ENCODE measurements at places on chromosomes 3 and 15.
A peak's percentile ranks its signal among the peaks of the same experiment; 100 is the strongest.

GRCh38 chr3:183634707-183635106, 716 bp upstream of the KLHL24 start:
- DNase-seq = no peak

- DNase-seq = no peak
Observed at GRCh38 chr3:36813305-36813704, 49.0 kb upstream of the DCLK3 start.

DNA sequence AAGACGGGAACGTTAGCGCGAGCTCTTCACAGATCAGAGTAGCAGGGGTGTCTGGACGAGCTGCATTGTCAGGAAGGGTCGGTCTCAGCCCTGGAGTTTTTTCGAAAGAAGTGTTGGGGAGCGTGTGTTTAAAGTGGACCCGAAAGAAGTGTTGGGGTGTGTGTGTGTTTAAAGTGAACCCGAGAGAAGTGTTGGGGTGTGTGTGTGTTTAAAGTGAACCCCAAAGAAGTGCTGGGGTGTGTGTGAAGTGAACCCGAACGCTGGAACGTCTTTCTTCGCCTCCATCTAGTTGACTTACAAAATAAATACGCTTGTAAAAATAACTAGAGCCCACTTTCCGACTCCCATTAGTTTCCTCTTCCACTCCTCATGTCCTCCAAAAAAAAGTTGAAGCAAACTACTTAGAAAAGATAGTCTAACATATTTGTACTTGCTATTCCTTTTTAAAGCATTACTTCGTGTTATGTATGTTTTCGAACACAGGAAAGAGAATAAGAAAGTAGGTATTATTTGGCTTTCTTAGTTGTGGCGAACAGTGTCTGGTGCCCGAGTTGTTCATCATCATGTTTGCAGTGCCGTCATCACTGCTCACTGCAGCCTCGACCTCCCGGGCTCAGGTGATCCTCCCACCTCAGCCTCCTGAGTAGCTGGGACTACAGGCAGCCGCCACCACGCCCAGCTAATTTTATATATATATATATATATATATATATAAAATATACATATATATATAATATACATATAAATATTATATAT, 1.0 kb downstream of the LRCH3 start:
- DNase-seq = peak; percentile 24

DNA sequence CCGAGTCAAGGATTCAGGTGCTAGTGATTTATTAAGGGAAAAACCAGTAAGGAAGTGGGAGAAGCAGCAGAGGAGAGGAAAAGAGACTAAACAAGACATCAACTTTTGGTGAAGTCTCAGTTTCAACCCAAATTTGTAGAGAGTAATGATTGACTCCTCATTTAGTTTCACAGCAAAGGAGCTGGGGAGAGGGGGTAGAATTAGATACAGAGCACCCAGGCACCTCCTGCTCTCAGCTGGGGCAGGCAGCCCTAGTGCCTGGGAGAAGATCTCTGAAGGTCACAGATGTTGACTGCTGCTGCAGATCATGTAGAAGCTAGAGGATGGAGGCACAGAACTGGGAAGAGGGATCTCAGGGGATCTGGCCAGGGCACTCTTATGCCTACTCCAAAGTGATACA, 29.1 kb downstream of the RPL39L start:
- DNase-seq = no peak

- no peak for DNase-seq
Observed at GRCh38 chr3:177935047-177935446, 601.2 kb upstream of the KCNMB2 start.

DNA sequence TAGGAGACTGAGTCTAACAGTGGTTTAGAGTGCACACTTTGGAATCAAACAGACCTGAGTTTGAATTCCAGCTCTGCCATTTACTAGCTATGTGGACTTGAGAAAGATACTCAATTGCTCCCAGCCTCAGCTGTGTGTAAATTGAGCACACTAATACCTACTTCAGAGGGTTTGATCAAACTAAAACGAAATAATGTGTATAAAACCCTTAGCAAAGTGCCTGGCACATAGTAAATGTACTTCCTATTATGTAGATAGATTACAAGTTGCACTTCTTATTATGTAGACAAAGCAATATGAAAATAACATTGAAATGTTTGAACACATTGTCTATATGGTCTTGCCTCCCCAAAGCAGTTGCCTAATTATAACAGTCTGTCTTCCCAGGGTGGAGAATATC, 180.6 kb downstream of the ANXA2 start:
- DNase-seq = no peak

GRCh38 chr3:20340324-20340928, 154.4 kb upstream of the SGO1 start:
- DNase-seq = peak; percentile 30

DNA sequence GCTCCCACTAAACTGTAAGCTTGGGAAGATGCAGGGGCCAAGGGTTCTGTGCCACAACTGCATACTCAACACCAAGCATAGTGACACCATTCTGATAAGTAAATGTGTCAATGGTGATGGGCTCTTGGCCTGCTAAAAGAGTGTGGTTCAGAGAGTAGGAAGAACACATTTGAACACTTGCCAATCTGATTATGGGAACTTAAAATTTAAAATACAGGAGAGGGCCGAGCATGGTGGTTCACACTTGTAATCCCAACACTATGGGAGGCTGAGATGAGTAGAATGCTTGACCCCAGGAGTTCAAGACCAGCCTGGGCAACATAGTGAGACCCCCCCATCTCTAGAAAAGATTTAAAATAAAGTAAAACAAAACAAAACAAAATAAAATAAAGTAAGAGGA, 34.1 kb downstream of the PTPN9 start:
- no peak for DNase-seq

GRCh38 chr3:5426094-5426883, 238.8 kb downstream of the EDEM1 start:
- DNase-seq = peak; percentile 44

- DNase-seq = no peak
Observed at GRCh38 chr3:120304616-120305015, 19.6 kb upstream of the GPR156 start.

DNA sequence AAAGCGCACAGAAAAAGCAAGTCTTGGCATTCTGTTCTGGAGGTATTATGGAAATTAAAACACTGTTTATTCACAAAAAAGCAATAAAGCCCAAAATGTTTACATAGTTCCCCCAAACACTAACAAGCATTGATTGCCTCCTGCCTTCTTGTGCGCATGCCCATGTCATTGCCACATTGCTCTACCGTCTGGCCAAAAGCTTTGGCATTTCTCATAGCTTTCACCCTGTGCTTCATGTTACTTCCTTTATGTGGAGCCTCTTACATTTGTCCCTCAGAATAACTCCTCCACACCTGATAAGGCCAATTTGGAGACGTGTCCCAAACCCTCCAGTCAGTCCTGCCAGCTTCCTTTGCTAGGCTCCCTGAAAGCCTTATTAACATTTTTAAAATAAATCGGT, 680.8 kb downstream of the GBE1 start:
- no peak for DNase-seq

- no peak for DNase-seq
Observed at GRCh38 chr3:45554006-45554666, 40.4 kb upstream of the LIMD1 start.

DNA sequence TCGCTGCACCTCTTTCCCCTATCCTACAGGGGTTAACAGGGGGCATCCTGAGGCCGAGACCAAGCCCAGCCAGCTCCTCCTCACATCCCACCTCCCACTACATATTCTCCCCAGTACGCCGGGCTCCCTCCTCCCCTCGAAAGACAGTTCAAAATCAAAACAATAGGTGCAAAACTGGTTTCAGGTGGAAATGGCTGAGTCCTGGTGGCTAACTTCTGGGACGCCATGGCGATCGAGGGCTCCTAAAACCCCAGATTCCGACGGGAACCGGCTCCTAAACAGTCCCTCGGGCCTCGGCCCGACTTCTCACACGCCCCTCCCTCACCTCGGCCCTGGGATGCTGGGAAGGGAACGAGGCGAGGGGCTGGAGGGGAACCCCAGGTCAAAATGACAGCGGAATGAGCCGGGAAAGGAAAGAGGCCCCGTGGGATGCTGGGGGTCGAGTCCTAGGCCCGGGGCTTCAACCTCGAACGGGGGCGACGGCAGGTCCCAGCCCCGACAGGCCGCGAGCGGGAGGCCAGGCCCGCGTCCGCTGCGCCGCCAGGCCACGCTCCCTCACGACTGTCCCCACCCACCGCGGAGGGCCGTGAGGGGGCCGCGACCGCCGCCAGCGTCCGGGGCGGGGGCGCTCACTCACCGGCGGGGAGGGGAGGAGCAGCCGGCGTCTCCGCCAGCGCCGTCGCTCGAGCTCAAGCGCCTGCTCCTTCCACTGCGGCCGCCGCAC, 492 bp downstream of the TMCC1 start:
- peak; percentile 78 for DNase-seq

- peak; percentile 59 for DNase-seq
Observed at GRCh38 chr15:39623529-39623931, 42.7 kb downstream of the THBS1 start.

DNA sequence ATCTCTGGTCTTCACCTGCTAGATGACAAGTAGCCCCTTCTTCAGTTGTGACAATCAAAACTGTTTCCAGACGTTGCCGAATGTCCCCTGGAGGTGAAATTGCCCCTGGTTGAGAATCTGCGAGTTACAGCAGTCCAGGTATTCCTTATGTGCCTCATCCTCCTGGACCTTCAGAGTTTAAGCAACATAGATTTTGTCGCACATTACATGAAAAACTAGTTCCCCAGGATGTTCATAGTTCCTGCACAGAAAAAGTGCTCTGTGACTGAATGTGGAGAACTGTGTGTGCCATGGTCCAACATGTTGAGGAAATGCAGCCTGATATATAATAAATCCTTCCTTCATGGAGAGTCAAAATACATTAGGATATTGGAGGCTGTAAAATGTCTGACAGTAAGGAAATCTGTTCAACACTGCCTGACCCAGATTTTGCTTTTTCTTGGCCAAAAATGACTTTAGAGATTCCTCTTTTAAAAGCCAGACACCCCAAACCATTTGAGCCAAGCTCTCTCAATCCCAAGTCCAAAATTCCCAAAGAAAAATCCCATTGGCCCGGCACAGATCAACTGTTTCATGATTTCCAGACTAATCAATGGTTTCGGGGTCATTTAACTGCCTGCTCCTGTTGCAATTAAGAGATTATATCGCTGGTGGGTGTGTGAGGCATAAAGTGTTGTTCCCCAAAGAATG, 20.4 kb upstream of the SHC4 start:
- no peak for DNase-seq

- DNase-seq = no peak
Observed at GRCh38 chr3:3316521-3316920, 137.0 kb upstream of the CRBN start.

GRCh38 chr15:28022181-28022580, 76.9 kb downstream of the OCA2 start:
- no peak for DNase-seq

DNA sequence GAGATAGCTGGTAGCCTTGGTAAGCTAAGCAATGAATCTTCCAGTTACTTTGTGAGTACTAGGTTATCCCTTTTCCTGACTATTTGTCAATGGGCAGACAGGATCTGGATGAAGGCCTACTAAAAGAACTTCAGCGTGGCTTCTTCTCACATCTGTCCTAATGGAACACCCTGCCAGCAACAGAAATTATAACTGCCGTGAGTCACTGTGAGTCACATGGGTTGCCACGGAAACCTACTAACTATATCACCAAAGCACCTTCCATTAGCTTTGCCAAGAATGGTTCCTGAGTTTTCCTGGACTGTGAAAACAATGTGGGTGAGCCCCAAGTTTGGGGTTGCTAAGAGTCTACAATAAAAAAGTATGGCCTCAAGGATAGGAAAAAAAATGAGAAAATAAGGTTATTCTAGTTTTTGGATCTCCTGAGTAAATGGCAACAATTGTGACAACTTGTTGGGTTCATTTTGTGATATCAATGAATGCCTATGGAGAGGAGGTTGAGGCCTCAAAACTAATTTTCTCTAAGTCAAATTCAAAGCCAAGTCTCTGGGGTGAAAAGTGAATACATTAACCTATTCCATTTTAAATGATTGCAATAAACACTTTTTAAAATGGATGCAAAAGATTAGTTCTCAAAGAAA, 195.1 kb upstream of the ICE2 start:
- no peak for DNase-seq

- DNase-seq = no peak
Observed at GRCh38 chr15:29799859-29800258, 22.4 kb downstream of the TJP1 start.

- no peak for DNase-seq
Observed at GRCh38 chr3:183210862-183211341, 42.2 kb upstream of the B3GNT5 start.

DNA sequence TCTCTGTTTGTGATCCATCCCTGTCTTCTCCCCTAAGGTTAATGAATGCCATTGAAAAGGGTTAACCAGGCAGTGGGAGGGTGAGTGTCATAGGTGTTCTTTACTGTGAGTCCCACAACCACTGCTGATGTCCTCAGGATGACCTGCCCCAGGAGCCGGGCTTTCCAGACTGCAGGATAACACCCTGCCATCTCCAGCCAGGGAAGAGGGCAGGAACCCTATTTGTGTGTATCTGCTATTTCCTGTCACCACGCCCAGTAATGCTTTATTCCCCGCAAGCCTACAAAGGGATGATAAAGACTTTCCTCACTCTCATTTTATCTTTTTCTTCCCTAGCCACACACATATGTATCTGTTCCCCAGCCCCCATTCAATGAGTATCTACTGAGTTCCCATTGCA, 15.6 kb upstream of the CTXND1 start:
- no peak for DNase-seq

DNA sequence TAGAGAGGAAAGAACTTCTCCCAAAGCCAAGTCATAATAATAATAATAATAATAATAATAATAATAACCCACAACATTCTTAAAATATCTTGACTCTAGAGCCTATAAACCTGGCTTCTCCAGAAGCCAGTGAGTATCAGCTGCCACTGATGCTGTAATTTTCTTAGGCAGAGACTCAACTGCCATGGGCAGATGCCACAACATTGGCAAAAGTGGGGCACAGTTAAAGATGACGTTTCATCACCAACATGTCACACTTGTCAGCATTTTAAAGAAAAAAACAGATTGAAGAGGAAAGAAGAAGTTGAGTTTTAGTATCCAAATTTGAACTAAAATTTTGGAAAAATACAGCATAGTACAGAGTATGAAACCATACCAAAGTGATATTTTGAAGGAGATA, 265.0 kb downstream of the ZMAT3 start:
- DNase-seq = no peak

DNA sequence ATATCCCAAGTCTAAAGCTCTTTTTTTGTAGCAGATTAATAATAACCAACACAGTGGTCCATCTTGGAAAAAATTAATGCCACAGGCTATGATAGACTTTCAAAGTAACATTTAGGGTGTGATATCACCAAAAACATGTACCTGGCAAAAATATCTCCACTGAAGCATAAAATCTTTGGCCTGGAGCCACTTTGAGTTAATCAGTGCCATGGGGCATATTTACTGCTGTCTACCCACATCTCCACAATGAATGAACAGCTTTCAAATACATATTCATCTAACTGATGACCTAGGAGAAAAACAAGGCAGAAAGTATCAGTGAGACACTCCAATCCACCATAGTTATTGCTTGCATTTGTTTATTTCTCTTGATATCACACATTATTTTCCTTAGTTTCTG, 296.0 kb upstream of the MDFIC2 start:
- no peak for DNase-seq

- no peak for DNase-seq
Observed at GRCh38 chr3:71285086-71285485, 298.4 kb downstream of the FOXP1 start.

GRCh38 chr15:81914734-81915256, 131.0 kb downstream of the MEX3B start:
- DNase-seq = no peak

GRCh38 chr3:46965151-46965550, 11.4 kb downstream of the CCDC12 start:
- DNase-seq = no peak

GRCh38 chr3:15399970-15400369, 27.4 kb downstream of the METTL6 start:
- peak; percentile 16 for DNase-seq

- no peak for DNase-seq
Observed at GRCh38 chr15:91965501-91966193, 112.1 kb downstream of the SLCO3A1 start.
